Kidney (tissue), 22 donors: ENCODE measurements at places on chromosomes 7 and 10.

- H3K36me3 ChIP-seq: no peaks in the 10 kb centered on the region
- H3K27me3 ChIP-seq: no peaks in the 10 kb centered on the region
- H3K4me3 ChIP-seq: no peak overlapping the region
- no peaks in the 10 kb centered on the region for H3K4me1 ChIP-seq
- DNase-seq: no peak
Measured at GRCh38 chr10:28970231-28970630, 292.9 kb downstream of the BAMBI start.

DNA sequence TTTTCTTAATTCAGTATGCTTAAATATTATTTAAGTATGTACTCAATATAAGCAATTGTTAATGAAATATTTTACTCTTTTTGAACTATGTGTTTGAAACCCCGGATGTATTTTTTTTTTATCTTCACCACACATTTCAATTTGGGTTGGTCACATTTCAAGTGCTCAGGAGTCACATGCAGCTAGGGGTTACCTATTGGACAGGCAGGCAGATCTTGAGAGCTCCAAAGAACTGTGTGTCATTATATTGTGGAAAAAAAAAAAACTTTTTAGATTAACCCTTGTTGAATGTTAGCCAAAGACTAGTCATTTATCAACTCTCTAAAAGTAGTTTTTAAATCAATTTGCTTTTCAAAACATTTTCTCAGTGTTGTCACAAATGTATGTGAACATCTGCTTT lies 37.2 kb downstream of the IKZF1 start:
- no peak for DNase-seq
- H3K4me3 ChIP-seq: no peak overlapping the region
- H3K36me3 ChIP-seq: no peaks in the 10 kb centered on the region
- H3K27me3 ChIP-seq: no peaks in the 10 kb centered on the region
- no peaks in the 10 kb centered on the region for H3K4me1 ChIP-seq

- no peaks in the 10 kb centered on the region for H3K36me3 ChIP-seq
- no peak for DNase-seq
- H3K27ac ChIP-seq: no peak overlapping the region
- no peak overlapping the region for H3K4me3 ChIP-seq
- no peaks in the 10 kb centered on the region for H3K4me1 ChIP-seq
Measured at GRCh38 chr7:7122033-7122478, 60.3 kb upstream of the C1GALT1 start.

DNA sequence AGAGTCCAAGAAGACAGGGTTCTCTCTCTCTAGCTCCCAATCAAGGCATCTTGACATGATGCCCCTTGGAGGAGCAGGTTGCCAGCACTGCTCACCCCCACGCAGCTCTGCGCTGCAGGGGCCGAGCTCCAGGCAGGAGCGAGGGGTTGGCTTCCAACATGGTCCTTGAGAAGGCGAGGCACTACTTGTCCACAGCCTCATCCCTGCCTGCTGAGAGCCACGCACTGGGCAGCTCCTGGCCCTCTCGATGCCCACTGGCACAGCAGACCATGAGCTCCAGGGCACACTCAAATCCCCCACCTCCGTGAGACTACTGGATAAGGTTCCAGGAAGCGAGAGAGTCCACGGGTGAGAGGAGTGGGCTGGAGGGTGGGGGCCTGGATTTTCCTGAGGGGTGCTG lies 31.1 kb downstream of the RAMP3 start:
- H3K27me3 ChIP-seq: no peaks in the 10 kb centered on the region
- DNase-seq: no peak
- H3K36me3 ChIP-seq: no peaks in the 10 kb centered on the region
- H3K4me3 ChIP-seq: no peak overlapping the region
- H3K4me1 ChIP-seq: no peaks in the 10 kb centered on the region
- H3K27ac ChIP-seq: no peak overlapping the region

- H3K27ac ChIP-seq: no peak overlapping the region
- H3K36me3 ChIP-seq: no peaks in the 10 kb centered on the region
- DNase-seq: no peak
- no peak overlapping the region for H3K4me3 ChIP-seq
- no peaks in the 10 kb centered on the region for H3K27me3 ChIP-seq
Measured at GRCh38 chr10:24201503-24202180, 7.3 kb upstream of the KIAA1217 start.

- no peaks in the 10 kb centered on the region for H3K36me3 ChIP-seq
- DNase-seq: no peak
- peaks cover 3% of the 10 kb centered on the region for H3K4me1 ChIP-seq
- no peak overlapping the region for H3K27ac ChIP-seq
- H3K4me3 ChIP-seq: no peak overlapping the region
- H3K27me3 ChIP-seq: peaks cover 86% of the 10 kb centered on the region
Measured at GRCh38 chr7:97017192-97018125, 7.2 kb downstream of the DLX5 start.

GRCh38 chr10:14687340-14687739 lies 87.4 kb downstream of the FAM107B start:
- H3K36me3 ChIP-seq: no peaks in the 10 kb centered on the region
- no peak for DNase-seq
- H3K4me3 ChIP-seq: no peak overlapping the region
- no peak overlapping the region for H3K27ac ChIP-seq
- H3K4me1 ChIP-seq: no peaks in the 10 kb centered on the region

DNA sequence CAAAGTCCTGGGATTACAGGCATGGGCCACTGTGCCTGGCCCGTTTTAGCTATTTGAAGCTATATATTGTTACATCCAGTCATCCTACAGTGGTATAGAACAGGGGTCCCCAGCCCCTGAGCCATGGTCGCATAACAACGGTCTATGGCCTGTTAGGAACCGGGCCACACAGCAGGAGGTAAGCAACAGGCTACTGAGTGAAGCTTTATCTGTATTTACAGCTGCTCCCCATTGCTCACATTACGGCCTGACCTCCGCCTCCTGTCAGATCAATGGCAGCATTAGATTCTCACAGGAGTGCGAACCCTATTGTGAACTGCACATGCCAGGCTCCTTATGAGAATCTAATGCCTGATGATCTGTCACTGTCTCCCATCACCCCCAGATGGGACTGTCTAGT lies 26.3 kb upstream of the TSPAN33 start:
- no peaks in the 10 kb centered on the region for H3K4me1 ChIP-seq
- H3K4me3 ChIP-seq: no peak overlapping the region
- H3K36me3 ChIP-seq: no peaks in the 10 kb centered on the region
- no peaks in the 10 kb centered on the region for H3K27me3 ChIP-seq

DNA sequence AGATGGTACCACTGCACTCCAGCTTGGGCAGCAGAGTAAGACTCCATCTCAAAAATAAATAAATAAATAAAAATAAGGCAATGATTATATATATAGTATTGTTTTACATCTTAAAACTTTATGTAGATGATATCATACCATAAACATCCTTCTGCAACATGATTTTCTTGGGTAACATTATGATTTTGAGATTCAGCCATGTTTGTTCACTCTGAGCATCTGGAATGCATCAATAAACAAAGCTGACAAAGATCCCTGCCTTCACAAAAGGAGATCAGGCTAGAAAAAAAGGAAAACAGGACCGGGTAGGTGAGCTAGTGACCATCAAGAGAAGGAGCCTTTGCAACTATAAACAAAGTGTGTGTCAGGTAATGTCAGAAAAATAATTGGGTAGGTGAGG lies 31.9 kb upstream of the KAT6B start:
- no peak for DNase-seq
- no peak overlapping the region for H3K27ac ChIP-seq
- H3K27me3 ChIP-seq: no peaks in the 10 kb centered on the region

DNA sequence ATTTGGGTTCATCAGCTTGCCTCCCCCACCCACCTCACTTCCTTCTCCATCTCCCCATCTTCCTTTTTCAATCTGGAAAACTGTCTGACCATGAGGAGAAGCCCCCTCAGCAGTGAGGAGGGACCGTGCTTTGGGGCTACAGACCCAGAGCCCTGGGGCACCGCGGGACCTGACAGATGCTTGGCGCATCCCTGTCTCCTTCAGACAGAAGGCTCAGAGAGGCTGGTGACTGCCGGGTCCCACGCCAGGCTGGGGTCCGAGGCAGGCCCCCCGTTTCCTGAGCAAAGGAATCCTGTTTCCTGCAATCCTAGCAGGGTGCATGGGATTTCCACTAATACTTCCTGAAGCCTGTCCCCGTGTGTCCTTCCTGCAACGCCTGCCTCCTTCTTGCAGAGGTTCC lies 147.0 kb downstream of the FANK1 start:
- no peak overlapping the region for H3K27ac ChIP-seq
- no peaks in the 10 kb centered on the region for H3K27me3 ChIP-seq
- DNase-seq: no peak
